ENCODE measurements at places on chromosomes 16 and 17. TPM values are rescaled to one million over a fixed set of nuclear protein-coding genes. Genes with fewer than 3 reads are reported as not detected.

The GUCY2D gene
- total RNA-seq, result not detected

The MT1F gene
- 1.2 TPM for total RNA-seq

The TEKT5 gene
- not detected for total RNA-seq

The KRT24 gene
- not detected for total RNA-seq

The PIMREG gene
- total RNA-seq, result not detected

The ZNF778 gene
- total RNA-seq, result 7.7 TPM

The ZFP90 gene
- 19.3 TPM for total RNA-seq

The SPATA32 gene
- not detected for total RNA-seq
